ENCODE measurements at places on chromosomes 5 and 9.

DNA sequence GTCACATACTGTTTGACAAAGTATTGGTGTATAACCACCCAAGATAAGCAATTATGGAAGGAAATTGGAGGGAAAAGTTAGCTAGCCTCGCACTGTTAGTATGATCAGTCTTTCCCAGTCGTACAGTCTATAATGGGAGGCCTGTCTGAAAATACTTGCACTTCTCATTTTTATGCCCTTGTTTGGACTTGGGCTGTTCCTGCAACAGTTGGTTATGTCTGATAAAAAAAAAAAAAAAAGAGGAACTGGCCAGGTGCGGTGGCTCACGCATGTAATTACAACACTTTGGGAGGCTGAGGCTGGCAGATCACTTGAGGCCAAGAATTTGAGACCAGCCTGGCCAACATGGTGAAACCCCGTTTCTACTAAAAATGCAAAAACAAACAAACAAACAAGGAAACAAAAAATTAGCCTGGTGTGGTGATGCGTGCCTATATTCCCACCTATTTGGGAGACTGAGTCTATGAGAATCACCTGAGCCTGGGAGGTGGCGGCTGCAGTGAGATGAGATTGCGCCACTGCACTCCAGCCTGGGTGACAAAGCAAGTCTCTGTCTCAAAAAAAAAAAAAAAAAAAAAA, 58.3 kb upstream of the ANKRD33B start:
- DNase-seq, result no peak

- DNase-seq, result no peak
Observed at GRCh38 chr5:133744051-133744959, 132.0 kb upstream of the FSTL4 start.

DNA sequence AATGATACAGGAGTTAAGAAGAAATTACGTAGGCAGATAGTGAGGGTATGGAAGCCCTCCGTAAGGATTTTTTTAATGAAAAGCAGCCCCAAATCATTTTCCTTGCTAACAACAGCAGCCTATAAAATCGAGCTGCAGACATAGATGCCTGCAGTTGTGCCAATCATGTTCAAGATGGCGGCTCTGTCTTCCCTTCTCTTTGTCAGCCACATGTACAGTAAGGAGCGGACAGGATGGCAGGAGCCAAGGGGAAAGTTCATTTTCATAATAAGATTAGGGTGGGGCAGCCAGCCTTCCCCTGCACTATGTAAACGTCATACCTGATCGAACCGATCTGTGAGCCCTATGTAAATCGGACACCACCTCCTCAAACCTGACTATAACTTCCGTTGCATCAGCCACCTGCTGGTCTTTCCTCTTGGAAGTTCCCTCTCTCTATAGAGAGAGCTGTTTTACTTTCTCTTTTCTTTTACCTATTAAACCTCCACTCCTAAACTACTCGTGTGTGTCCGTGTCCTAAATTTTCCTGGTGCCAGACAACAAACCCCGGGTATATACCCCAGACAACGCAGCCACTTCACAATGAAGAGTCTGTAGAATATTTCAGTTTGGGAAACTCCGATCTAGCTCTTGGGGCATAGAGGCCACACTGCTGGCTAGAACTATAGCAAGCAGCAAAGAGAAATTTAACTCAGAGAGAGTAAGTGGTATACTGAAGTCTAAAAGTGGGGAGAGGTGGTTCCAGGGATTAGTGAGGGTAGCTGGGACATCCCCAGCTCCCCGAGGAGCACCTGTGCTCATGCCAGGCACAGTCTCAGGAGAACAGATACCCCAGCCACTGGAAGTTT, 20.8 kb upstream of the SLC24A2 start:
- DNase-seq, result no peak

- DNase-seq, result no peak
Observed at GRCh38 chr5:96968614-96969013, 32.7 kb downstream of the LNPEP start.

- no peak for DNase-seq
Observed at GRCh38 chr9:91186632-91187108, 175.0 kb downstream of the AUH start.

GRCh38 chr5:117888688-117889087, 1099.7 kb downstream of the DTWD2 start:
- DNase-seq, result no peak

GRCh38 chr9:136806631-136807201, 1.0 kb upstream of the RABL6 start:
- no peak for DNase-seq

DNA sequence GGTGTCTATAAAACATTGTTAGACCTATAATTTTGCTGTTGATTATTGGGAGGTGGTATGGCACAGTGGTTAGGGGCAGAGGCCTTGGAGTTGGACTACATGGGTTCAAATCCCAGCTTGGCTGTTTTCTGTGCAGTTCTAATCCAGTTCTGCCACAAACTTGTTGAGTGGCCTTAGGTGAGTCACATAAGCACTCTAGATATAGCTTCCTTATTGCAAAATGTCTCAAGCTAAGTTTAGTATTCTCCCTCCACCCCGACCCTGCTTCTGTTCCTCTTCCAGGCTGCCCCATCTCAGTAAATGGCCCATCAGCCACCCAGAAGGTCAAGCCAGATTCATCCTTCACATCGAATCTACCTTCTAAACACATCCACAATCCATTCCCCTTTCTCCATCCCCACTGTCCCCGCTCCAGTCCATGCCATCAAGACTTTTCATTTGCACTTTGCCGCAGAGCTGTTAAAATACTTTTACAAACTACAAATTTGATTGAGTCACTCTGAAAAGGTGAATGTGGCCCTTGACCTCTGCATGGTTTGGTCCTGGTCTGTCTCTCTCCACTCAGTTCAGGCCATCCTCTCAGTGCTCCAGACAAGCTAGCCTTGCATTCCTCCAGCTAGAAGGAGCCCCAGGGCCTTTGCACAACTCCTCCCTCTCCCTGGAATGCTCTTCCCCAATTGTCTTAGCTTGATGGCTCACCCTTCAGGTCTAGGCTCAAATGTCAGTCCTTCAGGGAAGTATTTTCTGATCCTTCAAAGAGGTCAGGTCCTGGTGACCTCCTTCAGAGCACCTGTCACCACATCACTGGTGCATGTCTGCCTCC, 10.0 kb upstream of the HDHD3 start:
- no peak for DNase-seq

DNA sequence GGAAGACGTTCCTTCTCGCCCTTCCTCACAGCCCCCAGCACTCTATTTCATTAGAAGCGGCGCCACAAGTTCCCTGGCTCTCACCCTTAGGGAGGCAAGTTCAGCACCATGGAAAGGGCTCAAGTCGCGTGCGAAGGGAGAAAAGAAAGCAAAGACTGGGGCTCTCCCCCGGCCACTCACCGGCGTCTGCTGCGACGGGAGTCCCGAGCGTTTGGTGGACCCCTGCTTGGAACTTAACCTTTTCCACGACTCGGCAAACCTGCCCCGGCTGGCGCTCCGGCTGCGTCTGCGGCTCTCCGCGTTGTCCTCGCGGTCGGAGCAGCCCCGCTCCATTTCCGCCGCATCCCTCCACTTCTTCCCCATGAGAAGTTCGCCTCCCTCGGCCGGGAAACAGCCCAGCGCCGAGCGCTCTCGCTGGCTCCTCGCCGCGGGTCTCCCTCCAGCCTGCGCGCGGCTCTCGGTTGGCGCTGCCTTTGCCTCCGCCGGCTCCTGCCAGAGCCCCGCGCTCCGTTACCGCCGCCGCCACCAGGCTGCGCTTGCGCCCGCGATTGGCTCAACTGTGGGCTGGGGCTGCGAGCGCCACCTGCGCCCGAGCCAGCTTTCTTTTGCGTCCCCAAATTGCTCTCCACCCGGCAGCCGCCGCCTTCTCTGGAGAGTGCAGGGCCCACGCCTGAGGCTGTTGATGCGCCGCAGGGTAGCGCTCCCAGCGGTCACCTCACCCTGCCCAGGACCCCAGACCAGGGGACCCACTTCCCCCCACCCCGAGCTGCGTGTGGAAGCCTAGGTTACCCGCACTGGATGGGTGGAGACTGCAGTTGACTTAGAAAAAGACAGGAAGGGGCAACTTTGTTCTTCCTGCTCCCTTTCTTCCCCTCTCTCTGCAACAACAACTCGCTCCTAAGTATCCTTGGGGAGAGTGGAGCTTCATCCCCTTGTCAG, 321.6 kb downstream of the CEMIP2 start:
- no peak for DNase-seq

Measured in NCI-H1092 (cell line).